ENCODE measurements at places on chromosomes 4 and X.

DNA sequence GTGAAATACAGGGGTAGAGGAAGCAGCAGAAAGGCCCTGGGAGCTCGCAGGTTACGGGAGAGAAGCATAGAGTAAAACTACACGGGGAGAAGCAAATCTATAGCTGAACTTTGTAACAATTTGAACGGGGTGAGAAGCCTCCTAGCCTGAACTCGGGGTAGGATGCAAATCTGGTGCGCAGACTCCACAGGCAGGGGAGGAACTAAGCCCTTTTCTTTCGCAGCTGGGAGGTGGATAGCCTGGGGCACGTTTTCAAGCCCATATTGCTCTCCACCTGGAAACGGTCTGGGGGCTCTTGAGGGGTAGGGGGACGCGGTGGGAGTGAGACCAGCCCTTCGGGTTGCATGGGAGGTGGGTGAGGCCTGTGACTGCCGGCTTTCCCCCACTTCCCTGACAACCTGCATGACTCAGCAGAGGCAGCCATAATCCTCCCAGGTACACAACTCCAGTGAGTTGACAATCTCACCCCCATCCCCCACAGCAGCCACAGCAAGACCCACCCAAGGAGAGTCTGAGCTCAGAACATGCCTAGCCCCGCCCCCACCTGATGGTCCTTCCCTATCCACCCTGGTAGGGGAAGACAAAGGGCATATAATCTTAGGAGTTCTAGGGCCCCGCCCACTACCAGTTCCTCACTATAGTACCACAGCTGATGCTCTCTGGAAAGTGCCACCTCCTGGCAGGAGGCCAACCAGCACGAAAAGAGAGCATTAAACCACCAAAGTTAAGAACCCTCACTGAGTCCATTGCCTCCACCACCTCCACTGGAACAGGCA is 29.9 kb downstream of the SOWAHB start:
- no peak for DNase-seq

DNA sequence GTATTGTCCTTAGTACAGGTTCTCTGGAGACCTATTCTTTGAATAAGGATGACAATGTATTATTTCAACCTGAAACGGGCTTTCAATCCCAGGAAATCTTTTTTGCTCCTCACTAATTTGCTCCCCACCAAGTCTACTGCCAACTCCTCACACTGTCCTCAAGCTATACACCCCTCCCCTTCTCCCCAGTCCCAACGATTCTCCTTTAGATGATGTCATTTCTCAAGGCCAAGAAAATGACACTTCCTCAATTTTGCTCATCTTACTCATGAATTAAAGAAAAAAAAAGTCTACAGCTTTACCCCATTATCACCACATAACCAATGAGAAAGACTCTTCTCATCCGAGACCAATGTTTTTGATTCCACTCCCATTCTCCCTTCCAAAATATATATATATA is 20.6 kb downstream of the AP1S2 start:
- no peak for DNase-seq

DNA sequence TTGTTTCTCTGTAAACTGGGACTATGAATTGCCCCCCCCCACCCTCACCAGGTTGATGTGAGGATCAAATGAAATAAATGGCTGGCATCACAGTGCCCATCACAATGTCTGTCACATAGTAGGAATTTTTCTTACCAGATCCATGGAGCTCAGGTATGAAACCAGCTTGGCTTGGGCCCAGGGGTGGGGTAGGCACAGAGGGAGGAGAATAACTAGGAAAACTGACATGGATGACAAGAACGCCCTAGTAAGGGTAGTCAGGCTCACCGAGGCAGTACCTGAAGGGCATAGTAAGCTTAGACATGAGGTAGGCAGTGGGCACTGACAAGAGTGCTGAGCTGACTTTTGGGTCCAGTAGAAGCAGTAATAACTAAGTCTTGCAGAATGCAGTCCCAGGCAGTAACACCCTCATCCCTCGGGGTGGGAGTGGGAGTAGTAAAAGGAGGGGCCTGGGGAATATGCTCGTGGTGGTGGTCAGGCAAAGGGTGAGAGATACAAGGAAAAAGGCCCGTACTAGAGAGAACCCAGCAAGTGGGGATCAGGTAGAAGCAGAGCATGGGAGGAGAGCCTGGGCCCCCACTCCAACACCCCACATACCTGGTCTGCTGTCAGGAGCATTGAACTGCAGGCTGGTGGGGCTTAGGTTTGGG is 155.9 kb upstream of the PJA1 start:
- no peak for DNase-seq

- no peak for DNase-seq
Measured at GRCh38 chrX:140087875-140088274, 122.6 kb upstream of the CXorf66 start.

GRCh38 chr4:5882947-5883346 is 9.9 kb downstream of the CRMP1 start:
- no peak for DNase-seq

DNA sequence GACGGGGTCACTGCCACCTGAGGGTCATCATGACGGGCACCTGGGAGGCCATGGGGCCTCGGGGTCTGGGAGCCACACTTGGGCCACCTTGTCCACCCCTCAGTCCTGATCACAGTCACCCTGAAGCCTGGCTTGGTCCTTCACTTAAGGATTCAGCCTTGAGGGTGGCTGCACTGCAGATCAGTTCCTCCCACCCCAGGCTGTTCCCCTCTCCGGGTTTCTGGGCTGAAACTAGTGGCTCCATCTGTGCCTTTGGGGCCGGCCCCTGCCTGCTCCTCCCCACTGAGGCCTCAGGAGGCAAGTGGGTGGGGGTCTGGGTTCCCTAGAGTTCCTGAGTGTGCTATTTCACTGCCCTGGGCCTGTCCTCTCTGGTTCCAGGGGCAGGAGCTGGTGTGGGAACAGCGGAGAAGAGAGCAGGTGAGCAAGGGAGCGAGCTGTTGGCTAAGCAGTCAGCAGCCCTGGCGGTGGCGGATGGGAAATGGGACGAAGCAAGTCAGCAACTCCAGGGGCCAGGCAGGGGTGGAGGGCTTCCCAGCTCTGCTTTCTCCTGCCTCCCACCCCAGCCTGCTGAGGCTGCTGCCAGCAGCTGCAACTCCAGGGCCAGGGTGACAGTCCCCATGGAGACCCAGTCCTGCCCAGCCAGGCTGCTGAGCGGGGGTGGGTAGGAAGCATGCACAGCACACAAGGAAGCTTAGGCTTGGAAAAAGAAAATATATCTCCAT is 81.2 kb downstream of the TMEM144 start:
- no peak for DNase-seq

DNA sequence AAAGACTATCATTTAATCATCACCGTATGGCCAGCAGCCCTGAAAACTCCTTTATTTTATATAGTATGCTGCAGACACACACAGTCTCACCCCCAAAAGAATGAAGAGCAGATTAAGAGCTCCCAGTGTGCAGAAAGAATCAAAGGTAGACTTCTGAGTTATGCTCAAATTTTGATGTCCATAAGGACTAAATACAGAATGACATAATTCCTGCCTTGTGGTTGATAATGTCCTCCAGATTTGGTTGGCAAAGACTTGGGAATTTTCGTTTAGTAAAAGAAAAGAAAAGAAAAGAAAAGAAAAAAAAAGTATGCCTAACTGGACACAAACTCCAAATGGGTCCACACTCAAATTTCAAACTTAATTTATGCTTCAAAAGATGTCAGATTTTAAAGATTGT is 118.1 kb upstream of the PLAC1 start:
- no peak for DNase-seq

DNA sequence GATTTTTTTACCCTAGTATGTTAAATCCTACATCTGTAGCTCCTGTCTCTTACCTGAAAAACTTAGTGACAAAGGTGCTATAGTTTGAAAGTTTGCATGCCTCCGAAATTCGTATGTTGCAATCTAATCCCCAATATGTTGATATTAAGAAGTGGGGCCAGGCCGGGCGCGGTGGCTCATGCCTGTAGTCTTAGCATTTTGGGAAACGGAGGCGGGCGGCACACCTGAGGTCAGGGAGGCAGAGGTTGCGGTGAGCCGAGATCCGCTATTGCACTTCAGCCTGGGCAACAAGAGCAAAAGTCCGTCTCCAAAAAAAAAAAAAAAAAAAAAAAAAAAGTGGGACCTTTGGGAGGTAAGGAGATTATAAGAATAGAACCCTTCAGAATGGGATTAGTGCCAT is 471.3 kb upstream of the TECRL start:
- DNase-seq: no peak

Data from CD8-positive, alpha-beta T cell (primary cell).